ENCODE measurements at places on chromosomes 4 and X.
A peak's percentile ranks its signal among the peaks of the same experiment; 100 is the strongest.

DNA sequence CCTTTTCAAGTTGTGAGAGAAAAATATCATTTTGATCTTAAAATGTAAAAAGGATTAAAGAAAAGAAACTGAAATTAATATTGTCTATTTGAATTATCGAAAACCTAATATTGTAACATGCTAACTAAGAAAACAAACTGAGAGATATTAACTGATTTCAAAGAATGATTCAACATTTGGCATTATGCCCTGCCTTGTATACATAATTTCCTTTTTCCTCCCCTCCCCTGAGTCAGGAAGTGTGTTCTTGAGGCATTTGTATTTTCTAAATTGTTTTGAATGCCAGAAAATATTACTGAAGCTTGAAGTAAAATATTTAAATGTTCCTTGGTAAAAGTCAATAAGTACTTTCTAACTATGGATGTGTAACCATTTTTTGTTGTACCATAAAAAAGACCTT lies 49.4 kb downstream of the RPS6KA3 start:
- no peak for DNase-seq

- peak; percentile 11 for DNase-seq
These were observed at the start of gene FGFBP2 for GRCh38 chr4:15963001-15963451. Gene FGFBP2 (minus strand): TSS chr4:15963175. CDS start chr4:15963129, 46 bp downstream.

- no peak for DNase-seq
These were observed 26.6 kb upstream of the NKX3-2 start for GRCh38 chr4:13570916-13571315.

- DNase-seq: no peak
These were observed 19.5 kb upstream of the ANXA3 start for GRCh38 chr4:78532046-78532445.
